Activated T-cell treated with anti-CD3 and anti-CD28 coated beads for 48 hours (primary cell): ENCODE measurements at places on chromosomes 11 and 22.

DNA sequence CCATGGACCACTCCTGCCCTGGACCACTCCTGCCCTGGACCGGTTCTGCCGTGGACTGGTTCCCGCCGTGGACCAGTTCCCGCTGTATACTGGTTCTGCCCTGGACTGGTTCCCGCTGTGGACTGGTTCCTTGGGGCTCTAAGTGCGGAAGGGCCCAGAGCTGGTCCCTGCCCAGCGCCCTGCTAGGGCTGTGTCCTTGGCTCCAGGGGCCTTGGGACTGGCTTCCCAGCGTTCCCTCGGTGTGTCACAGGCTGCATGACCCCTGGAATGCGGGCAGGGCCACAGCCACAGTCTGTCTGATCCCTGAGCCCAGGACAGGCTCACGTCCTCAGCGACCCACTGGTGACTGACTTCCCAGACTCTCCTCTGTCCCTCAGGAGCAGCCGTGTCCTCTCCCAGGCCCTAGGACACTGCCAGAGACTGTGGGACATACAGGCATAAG lies 412.2 kb downstream of the TBC1D22A start:
- DNase-seq, result no peak

- DNase-seq, result no peak
Observed at GRCh38 chr22:19220867-19221266, 42.3 kb upstream of the SLC25A1 start.

- DNase-seq, result no peak
Observed at GRCh38 chr22:47251911-47252310, 489.5 kb downstream of the TBC1D22A start.

DNA sequence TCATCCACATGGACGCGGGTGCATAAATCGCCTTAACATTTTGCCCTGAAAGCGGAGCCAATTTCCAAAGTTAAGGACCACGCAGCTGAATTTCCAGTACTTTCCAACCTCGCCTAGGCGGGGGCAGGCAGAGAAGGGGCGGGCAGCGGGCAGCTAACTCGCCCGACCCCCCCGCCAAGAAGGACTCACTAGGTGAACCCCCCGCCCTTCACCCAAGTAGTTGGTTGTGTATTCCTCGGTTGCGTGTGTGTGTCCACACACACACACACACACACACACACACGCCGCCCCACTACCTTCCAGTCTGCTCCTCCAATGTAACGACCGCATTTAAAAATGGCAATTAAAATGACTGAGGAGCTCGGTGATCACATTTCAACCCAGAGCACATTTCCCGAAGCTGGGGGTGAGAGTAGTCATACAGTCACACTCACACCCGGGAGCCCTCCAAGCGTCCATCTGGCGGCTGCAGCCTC lies 1.4 kb downstream of the TENM4 start:
- DNase-seq, result no peak

DNA sequence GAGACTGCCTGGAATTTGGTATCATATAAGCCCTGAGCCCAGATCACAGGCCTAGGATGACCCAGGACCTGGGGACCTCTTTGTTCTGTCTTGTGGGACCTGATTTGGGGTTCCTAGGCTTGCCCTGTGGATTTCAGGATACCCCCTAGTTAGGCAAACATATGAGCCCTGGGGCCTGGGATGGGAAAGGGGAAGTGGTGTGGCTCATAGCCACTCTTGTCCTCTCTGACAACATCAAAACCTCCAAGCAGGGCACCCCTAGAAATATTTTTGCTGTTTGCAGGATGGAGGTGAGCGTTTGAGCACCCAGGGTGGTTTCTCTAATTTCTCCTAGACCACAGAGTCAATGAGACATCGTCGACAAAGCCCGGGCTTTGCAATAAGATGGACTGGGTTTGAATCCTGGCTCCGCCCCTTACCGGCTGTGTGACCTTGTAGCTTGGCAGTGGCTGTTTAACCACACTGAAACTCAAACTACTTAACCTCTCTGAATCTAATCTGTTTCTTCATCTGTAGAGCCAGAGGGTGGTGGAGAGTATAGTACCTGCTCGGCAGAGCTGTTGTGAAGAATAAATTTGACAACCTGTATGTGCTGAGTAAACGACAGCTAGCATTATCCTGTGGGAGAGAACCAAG lies 5.3 kb upstream of the LRRC10B start:
- no peak for DNase-seq

GRCh38 chr11:117876341-117877119 lies at the start of gene FXYD6:
Gene FXYD6, minus strand, starts transcription at chr11:117876658. Its CDS starts 33,882 bp downstream, at chr11:117842776.
- no peak for DNase-seq

DNA sequence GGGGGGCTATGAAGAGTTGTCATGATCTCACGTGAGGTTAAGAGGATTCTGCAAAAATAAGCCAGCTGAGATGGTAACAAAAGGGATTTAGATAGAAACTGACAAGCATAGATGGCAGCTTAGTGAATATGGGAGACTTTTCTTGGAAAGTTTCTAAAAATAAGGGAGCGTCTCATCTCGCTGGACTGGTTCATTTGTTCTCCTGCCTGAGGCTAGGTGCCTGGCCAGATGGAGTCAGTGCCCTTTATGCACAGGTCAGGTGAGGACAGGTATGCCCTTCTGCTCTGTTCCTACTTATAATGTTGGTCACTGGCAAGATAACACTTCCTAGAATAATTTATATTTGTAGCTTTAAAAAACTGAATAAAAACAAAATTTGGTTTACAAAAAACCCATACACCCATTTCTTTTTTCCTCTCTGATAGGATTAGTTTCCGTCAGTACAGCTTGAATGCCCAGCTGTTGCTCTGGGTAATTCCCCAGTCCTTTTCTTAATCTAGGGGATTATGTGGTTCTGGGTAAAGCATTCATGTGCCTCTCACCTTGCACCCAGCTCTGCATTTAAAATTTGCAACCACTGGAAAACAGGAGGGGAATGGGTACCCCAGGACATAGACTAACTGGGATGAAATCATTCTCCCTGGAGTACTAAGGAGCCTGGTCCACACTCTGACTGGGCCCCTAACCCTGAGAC lies 90.0 kb downstream of the AMOTL1 start:
- no peak for DNase-seq

- DNase-seq, result no peak
Observed at GRCh38 chr11:77384571-77384970, 83.1 kb upstream of the GDPD4 start.

- no peak for DNase-seq
Observed at GRCh38 chr11:8586805-8587204, 7.2 kb downstream of the STK33 start.

DNA sequence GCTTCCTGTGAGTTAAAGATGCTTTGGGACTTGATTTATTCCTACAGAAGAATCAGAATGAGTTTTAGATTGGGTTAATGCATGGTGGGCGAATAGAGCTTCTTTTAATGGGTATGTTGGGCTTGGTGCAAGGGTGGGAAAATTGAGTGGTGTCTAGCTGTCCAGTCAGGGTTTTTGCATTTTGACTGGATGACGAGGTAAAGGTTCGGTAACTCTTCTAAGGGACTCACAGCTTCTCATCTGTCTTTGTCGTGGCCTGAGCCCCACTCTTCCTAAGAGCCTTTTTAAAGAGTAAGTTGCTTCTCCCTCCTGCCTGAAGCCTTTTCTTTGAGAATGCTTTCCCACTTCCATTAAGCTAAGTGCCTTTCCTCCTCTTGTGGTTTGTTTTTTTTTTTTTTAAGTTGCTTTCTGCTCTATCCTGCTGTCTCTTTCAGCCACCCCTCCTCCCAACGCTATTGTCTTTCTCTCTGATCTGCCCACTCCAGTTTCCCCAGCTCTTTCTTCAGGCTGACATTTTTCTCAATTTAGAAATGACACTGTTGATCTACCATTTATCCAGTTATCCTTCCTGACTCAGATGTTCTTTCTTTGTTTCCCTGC lies 1.1 kb downstream of the DPF2 start:
- DNase-seq, result no peak

DNA sequence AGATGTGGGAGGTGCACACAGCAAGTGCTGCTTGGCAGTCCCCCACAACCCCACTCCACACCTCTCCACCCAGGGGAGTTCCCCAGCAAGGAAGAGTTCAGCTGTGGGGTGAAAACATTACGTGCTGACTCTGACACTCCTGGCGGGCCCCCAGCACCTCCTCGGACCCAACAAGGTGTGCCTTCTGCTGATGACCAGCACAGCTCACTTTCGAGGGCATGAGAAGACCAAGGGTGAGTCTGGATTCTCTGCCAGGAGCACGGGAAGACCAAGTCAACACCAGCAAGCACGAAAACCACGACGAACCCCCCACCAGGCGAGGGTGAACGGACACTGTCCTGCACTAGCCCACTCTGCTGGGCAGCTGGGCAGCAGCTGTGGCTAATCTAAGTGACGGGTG lies 1.4 kb downstream of the ALG12 start:
- no peak for DNase-seq

GRCh38 chr11:45751430-45751829 lies 53.5 kb upstream of the SLC35C1 start:
- no peak for DNase-seq

DNA sequence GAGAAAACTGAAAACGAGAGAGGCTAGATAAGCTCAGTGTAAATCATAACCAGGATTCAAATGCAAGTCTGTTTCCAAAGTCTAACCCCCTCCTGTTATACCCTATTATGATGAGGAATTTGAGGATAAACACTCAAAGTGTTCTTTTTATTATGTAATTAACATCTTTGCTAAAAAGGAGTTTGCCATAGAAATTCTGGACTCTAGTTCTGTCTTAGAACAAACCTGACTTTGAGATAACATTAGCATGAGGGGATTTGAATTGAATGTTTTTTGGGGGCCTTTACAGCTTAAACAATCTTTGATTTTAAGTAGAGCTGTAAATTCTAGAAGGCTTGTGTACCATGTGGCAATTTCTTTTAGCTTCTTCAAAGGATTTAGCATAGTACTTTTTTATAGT lies 9.5 kb downstream of the C11orf54 start:
- DNase-seq, result no peak

- no peak for DNase-seq
Observed at GRCh38 chr11:74001822-74002286, 7.0 kb downstream of the UCP3 start.

GRCh38 chr11:107816028-107816427 lies 42.6 kb downstream of the SLC35F2 start:
- no peak for DNase-seq

DNA sequence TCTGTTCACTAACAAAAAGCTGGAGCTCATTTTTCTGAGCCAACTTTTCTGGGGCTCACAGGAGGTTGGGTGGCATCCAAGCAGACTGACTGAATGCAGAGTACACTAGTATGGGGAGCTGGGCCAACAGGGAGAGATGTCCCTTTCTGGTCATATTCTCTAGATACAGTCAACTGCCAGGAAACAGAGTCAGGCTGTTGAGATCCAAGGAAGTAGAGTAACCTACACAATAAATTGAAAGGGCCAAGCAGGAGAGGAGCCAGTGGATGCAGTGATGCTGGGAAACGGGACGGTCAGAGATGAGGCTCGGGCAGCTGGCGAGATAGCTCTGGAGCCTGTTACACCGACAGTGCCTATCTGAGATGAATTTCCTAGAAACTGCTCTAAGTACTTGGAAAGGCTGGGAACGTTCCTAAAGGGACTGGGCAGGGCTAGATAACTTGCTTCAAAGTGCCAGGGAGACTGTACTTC lies 71.1 kb downstream of the LARGE2 start:
- DNase-seq, result no peak

DNA sequence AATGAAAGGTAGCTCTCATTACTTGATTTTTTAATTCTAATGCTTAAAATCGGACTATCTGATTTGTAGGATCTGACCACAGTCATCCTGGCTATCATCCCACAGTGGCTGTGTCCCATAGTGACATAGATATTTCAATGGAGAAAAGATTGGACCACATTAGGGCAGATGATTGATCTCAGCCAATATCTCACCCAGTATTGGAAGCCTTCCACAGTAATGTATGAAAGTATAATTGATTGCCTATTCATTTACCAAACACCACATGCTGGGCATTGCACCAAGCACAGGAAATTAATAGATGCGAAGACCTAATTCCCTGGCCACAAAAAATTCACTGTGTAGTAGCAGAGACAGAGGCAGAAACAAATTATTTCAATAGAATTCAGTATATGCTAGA lies 37.6 kb downstream of the FZD4 start:
- no peak for DNase-seq

- DNase-seq, result no peak
Observed at GRCh38 chr11:2293984-2294925, 7.5 kb downstream of the C11orf21 start.

GRCh38 chr11:18193010-18193409 lies 20.4 kb downstream of the MRGPRX4 start:
- DNase-seq, result no peak

GRCh38 chr11:94153320-94153719 lies 24.7 kb downstream of the PANX1 start:
- no peak for DNase-seq

DNA sequence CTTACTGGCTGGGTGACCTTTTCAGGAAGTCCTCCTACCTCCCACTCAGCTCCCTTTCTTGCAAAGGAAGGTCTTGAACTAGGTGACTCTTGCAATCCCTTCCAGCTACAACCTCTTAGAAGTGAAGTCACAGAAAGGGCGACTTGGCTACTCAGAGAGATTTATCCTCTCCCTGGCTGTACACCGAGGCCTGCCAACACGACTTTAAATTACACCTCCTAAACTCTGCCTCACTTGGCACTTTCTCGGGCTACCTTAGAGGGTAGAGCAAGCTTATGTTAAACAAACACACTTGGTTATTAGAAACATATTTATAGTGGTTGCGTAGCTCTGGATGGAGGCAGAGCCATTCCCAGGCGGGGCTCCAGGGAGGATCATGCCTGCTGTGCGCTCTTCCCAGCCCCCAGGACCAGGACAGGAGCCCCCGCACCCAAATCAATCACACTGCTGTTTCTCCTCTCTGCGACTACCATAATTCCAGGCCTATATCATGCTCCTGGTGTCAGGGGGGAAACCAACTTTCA lies 358.4 kb downstream of the BUD13 start:
- DNase-seq, result no peak

GRCh38 chr11:94922321-94923003 lies 50.9 kb downstream of the CWC15 start:
- no peak for DNase-seq

- DNase-seq, result no peak
Observed at GRCh38 chr22:20172141-20172613, 21.3 kb upstream of the CCDC188 start.

- DNase-seq, result no peak
Observed at GRCh38 chr11:76735841-76736240, 47.3 kb upstream of the TSKU start.

DNA sequence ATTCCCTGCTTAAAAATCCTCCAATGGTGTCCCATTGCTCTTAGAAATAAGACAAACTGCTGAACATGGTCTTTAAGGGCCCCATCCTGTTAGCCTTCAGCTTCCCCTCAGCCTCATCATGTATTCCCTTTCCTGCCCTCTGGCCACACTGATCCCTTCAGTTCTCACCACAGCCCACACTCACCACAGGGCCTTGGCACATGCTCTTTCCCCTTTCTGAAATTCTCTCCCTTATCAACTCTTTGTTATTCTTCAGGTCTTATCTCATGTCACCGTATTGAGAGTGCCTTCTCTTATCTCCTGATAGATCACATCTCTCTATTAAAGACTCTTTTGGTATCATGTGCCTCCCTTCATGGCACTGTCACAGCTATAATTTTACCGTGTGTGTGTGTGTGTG lies 167.8 kb upstream of the MPPED2 start:
- DNase-seq, result no peak
